Keratinocyte (primary cell): ENCODE measurements at places on chromosomes 13 and 19. TPM values are rescaled to one million over a fixed set of nuclear protein-coding genes. Genes with fewer than 3 reads are reported as not detected.

- H3K27me3 ChIP-seq, result no peaks in the 10 kb centered on the region
- H3K36me3 ChIP-seq, result no peaks in the 10 kb centered on the region
- no peaks in the 10 kb centered on the region for H3K4me1 ChIP-seq
- no peak overlapping the region for H3K4me3 ChIP-seq
Observed at GRCh38 chr19:33669376-33669775, 47.6 kb downstream of the CHST8 start.

OPA3 gene
- polyA plus RNA-seq, result 11.9 to 16.5 TPM (median 16.5 TPM) in 3 replicates

DNA sequence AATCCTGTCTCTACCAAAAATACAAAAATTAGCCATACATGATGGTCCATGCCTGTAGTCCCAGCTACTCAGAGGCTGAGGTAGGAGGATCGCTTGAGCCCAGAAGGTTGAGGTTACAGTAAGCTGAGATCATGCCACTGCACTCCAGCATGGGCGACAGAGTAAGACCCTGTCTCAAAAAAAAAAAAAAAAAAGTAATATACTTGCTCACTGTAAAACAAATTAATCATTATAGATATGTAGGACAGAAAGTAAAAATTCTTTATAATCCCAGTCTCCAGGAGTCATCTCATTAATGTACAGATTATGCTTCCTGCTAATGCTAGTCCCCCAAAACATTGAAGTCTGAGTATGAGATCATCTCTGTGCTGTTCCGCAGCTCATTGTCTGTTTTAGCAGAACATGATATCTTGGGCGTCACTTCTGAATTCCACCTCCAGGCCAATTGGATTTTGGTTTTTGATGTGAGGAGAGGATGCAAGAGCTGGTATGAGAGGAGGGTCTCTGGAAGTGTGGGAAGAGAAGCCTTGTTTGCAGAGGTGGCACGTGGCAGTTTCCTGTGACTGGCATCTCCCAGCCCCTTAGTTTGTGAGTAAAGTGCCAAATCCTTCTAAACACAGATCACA, 75.4 kb upstream of the NPAS1 start:
- H3K4me3 ChIP-seq, result no peak overlapping the region
- H3K27ac ChIP-seq, result no peak overlapping the region
- H3K36me3 ChIP-seq, result peaks cover 9% of the 10 kb centered on the region
- no peaks in the 10 kb centered on the region for H3K4me1 ChIP-seq

DNA sequence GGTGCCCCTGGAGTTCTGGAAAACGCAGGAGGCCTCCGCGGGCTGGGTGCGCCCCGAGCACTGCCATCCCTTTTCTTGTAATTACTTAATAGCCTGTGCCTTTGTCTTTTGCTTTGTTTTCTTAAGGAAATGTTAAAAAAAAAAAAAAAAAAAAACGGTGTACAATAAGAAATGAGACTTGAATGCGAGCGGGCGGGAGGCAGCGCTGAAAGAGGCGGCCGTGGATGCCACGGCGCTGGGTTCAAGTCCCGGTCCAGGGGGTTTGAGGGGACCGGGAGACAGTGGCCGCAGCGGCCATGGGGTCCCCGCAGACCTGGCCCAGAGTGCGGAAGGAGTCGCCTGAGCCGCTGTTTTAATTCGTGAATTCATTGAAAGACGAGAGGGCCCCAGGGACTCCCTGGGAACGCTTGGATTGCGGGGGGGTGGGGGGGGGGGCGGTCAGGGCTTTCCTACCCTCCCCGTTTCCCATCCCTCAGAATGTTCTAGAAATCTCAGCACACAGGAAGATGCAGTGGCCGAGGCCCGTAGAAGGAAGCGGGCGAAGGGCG, 349.2 kb upstream of the ARGLU1 start:
- peak overlapping the region; percentile 83 for H3K4me3 ChIP-seq
- no peak overlapping the region for H3K27ac ChIP-seq
- no peaks in the 10 kb centered on the region for H3K36me3 ChIP-seq
- H3K4me1 ChIP-seq, result no peaks in the 10 kb centered on the region
- no peaks in the 10 kb centered on the region for H3K27me3 ChIP-seq
- DNase-seq, result no peak

ZNF540 gene
- 0.15 to 0.95 TPM (median 0.35 TPM) in 3 replicates for polyA plus RNA-seq

- no peak overlapping the region for H3K27ac ChIP-seq
- H3K4me1 ChIP-seq, result peaks cover 60% of the 10 kb centered on the region
- no peak overlapping the region for H3K4me3 ChIP-seq
- DNase-seq, result no peak
- H3K36me3 ChIP-seq, result peaks cover 64% of the 10 kb centered on the region
Observed at GRCh38 chr13:113845723-113846635, 17.9 kb downstream of the GAS6 start.

OR1I1 gene
- not detected in 3 replicates for polyA plus RNA-seq

CCNE1 gene
- polyA plus RNA-seq, result 10.0 to 11.2 TPM (median 10.1 TPM) in 3 replicates
